ENCODE measurements at places on chromosomes 4 and X.

GRCh38 chr4:124227981-124228380 lies 484.6 kb downstream of the ANKRD50 start:
- DNase-seq = no peak

DNA sequence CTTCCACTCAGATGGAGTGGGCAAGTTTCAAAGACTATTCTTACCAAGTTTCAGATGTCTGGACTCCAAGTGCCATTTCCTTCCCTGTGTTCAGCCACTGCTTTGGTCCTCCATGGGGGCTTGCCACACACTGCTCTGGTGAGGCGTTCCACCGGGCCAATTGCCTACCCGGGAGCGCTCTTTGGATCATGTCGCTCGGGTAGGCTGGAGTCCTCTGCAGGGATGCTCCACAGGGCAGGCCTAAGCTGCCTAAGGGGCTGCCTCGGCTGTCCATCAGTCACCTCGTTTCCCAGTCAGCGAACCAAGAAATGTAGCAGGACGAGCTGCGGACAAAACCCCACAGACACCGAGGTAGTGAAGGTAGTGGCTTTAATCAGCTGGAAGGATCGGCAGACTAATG lies 200.7 kb upstream of the KLF8 start:
- no peak for DNase-seq

GRCh38 chrX:136608295-136608933 lies 39.5 kb upstream of the CD40LG start:
- DNase-seq = peak; percentile 56

DNA sequence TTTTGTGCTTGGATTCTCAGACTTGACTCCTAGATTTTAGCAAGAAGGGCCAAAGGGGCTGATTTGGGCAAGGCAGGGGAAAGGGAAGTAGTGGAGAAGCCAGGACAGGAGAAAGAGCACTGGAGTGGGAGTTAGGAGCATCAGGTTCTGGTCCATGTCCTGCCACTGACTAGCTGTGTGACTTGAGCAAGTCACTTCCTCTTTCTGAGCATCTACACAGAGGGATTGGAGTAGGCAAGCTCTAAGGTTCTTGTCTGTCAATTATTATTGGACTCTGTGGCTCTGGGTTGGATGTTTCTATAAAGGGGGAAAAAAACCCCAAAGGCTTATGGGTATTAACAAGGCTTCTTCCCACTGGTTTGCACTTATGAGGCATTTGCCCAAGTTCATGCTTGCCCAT lies 24.4 kb downstream of the PLAC1 start:
- DNase-seq = no peak

- no peak for DNase-seq
Observed at GRCh38 chr4:184287697-184288255, 70.1 kb upstream of the ENPP6 start.

GRCh38 chr4:175671491-175671934 lies 140.6 kb downstream of the GPM6A start:
- DNase-seq = no peak

- no peak for DNase-seq
Observed at GRCh38 chr4:28868841-28869240, 1851.3 kb upstream of the PCDH7 start.

DNA sequence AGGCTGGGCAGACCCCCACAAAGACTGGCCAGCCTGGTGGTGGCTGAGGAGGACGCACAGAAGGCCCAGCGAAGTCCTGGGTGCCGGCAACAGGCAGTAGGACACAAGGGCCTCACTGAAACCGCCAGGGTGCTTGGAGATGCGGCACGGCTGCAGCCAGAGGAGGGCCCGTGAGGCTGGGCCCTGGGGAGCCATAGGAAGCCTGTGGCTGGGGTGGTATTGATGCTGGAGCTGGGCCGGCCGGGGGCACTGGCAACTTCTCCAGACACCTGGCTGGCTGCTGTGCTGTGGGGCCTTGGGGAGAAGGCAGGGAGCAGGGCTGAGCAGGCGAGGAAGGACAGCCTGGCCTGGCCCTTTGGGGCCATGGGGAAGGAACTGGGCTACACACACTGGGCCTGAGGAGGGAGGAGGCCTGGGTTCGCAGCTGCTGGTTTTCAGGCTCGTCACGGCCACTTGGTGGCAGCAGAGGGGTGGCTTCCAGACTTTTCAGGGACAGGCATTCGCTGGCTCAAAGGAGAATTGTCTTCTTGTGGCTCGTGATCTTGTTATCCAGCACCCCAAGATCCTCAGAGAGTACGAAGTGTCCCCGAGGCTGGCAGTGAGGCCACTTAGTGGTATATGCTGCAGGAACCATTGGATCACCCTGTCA lies 37.2 kb downstream of the ATP2B3 start:
- peak; percentile 69 for DNase-seq

DNA sequence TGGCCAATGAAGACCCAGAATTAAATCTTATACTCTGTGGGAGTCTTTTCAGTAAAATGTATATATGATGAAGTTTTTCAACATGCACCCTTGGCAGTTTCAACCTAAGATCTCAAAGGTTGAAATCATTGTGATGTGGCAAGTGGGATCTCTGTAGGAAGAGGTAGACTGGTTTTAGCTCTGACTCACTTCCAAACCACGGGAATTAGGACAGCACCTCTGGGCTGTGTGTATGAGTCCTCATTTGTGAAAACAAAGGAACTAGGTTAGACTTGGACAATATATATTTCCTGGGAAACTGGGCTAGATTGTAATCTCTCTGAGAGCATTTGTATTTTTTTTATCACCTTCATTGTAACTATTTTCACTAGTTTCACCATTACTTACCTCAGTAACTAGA lies 333.0 kb downstream of the ADGRL3 start:
- DNase-seq = no peak

DNA sequence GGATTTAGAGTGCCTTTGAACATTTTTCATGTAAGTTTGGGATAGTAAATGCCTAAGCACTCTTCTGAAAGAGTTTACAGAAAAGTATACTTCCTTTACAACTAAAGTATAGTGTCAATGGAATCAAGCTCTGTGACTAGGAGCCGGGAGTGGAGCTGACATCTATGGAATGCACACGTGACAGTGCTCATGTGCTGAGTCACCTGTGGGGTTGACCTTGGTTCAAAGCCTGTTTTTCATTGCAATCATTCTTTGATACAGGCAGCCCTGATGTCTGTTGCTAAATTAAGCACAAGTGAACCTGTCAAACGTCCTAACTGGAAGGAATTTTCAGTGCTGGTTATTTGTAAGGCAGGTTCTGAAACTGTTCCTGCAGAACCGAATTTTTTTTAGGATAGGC lies 82.5 kb downstream of the GPAT3 start:
- no peak for DNase-seq

- no peak for DNase-seq
Observed at GRCh38 chr4:8771666-8772065, 100.0 kb downstream of the HMX1 start.

DNA sequence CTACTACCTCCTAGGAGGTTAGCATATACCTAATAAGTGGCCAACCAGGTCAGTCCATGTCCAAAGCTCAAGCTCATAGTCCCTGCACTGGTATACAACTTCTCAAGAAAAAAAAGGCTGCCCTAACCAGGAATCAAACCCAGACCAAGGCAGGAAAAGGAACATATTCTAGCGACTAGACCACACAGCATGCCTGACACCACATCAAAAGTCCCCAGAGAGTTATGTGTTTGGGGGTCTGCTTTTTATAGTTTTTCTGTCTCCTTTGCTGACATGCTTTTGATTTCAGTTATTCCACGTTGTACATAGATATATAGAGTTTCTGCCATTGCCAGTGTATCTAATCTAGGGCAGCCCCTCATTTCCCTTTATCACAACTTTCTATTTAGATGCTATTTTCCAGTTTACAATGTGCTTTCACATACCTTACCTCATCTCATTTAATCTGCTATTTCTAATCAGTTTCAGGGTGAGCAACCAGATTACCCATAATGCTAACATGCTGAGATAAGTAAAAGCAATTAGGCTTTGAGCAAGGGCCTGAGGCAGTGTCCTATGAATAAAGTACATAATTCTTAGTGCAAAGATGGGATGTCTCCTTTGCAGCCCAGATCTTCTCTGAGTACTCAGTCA lies 17.8 kb downstream of the ARHGEF6 start:
- DNase-seq = no peak

DNA sequence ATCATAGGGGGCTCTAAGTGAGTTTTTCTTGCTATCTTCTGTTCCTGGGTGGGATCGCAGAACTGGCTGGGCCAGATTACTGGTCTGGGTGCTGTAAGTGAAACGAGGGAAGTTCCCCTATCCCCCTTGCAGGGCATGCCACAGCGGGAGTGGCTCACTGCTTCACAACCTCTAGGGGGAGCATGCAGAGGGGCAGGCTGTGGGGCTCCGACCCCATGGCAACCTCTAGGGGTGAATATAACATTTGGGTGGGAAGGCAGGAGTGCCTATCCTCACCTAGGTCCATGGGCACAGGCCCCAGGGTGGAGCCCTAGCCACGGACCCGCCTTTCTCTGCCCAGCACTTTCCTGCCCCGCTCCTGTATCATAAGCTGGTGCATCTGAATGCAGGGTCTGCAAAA lies 1.7 kb upstream of the RRAGB start:
- no peak for DNase-seq

DNA sequence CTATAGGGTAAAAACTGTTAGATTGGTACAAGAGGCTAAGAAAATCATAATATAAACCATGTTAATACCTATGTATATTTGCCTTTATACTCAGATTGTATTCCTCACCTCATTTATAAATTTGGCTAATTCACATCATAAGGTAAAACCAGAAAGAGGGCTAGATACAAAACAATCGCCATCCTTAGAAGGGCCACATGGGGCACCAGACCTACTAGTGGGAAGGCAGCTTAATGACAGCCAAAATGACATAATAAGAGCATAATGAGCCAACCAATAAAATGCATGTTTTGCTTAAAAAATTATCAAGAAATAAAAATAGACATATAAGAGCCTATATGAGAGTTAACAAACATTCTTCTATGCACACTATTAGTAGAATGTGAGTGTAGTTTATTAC lies 107.3 kb upstream of the PRDX4 start:
- no peak for DNase-seq

GRCh38 chr4:127501103-127501502 lies 131.7 kb upstream of the INTU start:
- DNase-seq = no peak

- DNase-seq = peak; percentile 56
Observed at GRCh38 chrX:44343412-44344141, at the start of gene EFHC2. TSS of gene EFHC2 (minus strand) at chrX:44343672. CDS start at chrX:44343588, 84 bp downstream.

DNA sequence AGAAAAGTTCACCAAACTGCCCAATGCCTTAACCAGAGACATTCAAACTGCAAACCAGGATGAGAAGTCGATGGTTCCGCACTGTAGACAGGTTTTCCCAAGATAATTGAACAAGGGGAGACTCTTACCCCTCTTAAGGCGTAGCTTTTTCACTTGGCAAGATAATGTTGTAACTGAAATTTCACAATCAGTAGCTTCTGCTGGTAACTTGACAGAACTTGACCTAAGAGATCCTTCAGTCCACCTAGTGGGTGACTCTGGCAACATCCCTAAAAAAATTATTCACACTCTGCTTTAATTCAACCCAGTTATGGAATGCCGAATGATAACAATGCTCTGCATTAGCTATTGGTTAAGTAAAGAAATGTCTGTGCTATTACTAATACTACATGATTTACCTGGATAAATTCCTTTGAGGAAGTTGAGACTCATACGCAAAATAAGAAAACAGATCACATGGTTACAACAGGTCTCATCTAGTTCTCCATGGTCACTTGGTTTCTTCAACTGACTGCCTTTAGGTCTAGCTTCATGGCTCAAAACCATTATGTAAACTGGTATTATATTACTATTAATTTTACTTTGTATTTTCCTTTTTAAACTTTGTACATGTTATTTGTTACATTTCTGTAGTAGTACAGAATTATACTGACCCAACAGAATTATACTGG lies 9.1 kb downstream of the ELF2 start:
- DNase-seq = no peak

- no peak for DNase-seq
Observed at GRCh38 chrX:22159071-22159470, 113.6 kb upstream of the CBLL2 start.

GRCh38 chrX:16222151-16222550 lies 54.9 kb downstream of the MAGEB17 start:
- DNase-seq = no peak

- DNase-seq = no peak
Observed at GRCh38 chrX:1883772-1884171, 268.9 kb downstream of the ASMT start.
